B cell (primary cell): ENCODE measurements at places on chromosomes 5 and 9. TPM values are rescaled to one million over a fixed set of nuclear protein-coding genes. Genes with fewer than 3 reads are reported as not detected.

DNA sequence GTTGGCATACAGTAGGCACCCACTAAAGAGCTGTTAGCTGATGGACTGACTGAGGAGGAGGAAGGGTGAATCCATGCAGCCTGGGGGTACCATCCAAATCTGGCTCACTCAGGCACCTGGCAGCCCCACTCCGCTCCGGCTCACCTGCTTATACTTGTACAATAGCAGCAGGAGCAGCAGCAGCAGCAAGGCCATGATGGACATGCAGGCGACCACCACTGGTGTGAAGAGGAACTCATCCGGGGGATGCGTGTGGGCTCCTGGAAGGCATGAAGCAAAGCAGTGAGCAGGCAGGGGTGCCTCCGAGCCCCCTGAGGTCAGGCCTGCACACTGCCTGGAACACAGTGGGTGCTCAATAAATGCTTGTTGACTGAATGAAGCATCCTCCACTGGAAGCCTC is 18.3 kb downstream of the CSF1R start:
- H3K36me3 ChIP-seq, result no peaks in the 10 kb centered on the region
- H3K4me1 ChIP-seq, result peaks cover 22% of the 10 kb centered on the region

FSTL4 gene
- 0.31 and 0.40 TPM in 2 replicates for polyA plus RNA-seq

GRCh38 chr9:37730839-37731238 is 22.8 kb upstream of the TRMT10B start:
- no peaks in the 10 kb centered on the region for H3K36me3 ChIP-seq
- H3K4me1 ChIP-seq, result no peaks in the 10 kb centered on the region
- no peak for DNase-seq
- no peak overlapping the region for H3K27ac ChIP-seq
- no peaks in the 10 kb centered on the region for H3K27me3 ChIP-seq

DNA sequence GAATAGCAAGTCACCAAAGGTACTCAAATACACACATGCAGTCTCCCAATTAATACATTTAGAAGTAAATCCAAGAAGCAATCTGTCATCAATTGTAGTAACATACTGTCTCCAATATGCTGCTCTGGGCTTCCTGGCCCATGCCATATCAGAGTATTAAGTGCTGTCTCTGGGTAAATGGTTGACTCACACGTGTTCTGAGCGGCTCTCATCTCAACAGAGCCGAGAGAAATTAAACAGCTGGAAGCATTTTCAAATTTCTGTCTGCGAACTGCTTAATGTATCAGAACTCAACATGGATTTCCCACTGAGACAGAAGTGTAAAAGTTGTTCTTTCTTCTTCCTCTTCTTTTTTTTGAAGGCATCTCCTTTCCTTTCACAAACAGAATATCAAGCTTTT is 247.3 kb upstream of the TAS2R1 start:
- H3K27me3 ChIP-seq, result no peaks in the 10 kb centered on the region
- H3K36me3 ChIP-seq, result no peaks in the 10 kb centered on the region
- no peak overlapping the region for H3K27ac ChIP-seq
- H3K4me3 ChIP-seq, result no peak overlapping the region
- no peak for DNase-seq
- H3K4me1 ChIP-seq, result no peaks in the 10 kb centered on the region

DNA sequence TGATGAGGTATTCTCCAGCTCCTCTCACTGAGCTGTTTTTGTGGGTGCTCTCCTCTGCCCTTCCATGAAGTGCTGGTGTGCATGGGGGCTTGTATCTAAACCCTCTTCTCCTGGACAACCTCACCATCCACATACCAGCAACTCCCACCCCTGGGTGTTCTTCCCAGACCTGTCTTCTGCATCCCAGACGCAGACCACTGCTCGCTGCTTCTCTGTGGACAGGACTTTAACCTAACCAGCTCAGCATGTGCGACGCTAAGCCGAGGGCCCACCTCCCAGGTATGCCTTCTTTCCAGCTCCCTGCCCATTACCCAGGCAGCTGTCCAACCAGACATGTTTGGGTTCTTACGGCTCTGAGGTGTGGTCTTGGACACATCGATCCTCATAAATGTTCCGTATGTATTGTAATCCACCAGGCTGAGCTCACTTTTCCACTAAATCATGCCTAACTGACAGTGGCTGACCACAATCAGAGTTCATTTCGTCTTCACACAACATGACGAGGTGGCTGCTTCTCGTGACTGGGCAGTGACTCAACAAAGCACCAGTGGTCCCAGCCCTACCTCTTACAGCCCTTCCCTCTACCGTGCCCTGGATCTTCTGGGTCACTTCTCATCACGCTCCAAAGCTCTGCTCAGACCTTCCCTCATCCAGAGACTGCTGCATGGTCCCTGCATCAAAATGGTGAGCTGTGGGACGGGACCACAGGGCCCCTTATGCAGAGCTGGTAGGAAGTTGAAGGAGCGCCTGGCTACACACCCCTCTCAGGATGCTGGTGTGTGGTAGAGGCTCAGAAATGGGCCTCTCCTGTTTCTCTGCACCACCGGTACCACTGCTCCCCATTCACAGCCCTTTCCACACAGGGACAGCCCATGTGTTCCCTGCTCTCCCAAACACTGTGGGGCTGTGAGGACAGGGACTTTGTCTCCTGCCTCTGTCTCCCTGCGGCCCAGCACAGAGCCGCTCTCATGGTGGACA is 9.6 kb upstream of the PTGES2 start:
- no peaks in the 10 kb centered on the region for H3K4me1 ChIP-seq
- H3K27me3 ChIP-seq, result no peaks in the 10 kb centered on the region
- H3K36me3 ChIP-seq, result no peaks in the 10 kb centered on the region
- DNase-seq, result no peak
- H3K27ac ChIP-seq, result no peak overlapping the region

DNA sequence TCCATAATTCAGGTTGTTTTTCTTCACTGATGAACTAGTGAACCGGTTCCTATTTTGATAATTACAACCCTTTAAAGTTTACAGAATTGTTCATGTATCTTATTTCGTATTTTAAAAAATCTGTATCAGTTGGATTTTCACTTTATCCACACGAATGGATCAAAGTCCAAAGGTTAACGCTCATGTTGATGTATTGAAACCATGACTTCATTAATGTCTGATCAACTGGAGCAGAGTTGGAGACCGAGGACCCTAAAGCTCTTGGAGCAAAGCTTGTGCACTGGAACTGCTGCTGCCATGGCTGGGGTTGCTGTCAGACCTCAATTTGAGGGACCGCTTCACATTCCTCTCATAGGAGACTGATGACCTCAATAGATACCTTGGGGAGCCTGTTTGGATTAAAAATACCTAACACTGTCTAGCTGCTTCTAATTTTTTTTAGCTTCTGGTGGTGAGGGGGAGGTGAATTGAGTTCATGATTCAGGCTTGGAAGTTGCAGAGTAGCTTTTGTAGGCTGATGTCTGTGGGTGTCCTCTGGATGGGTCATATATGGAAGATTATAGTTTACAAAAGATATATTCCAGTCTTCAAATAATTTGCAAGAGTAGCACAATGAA is 45.1 kb downstream of the KIAA1958 start:
- H3K36me3 ChIP-seq, result no peaks in the 10 kb centered on the region
- DNase-seq, result no peak
- H3K27me3 ChIP-seq, result no peaks in the 10 kb centered on the region

GRCh38 chr5:160486573-160486972 is 64.9 kb downstream of the PTTG1 start:
- H3K4me1 ChIP-seq, result no peaks in the 10 kb centered on the region
- no peak overlapping the region for H3K4me3 ChIP-seq
- H3K27me3 ChIP-seq, result no peaks in the 10 kb centered on the region
- no peak for DNase-seq
- H3K36me3 ChIP-seq, result peaks cover 1% of the 10 kb centered on the region

- peaks cover 13% of the 10 kb centered on the region for H3K4me1 ChIP-seq
- no peaks in the 10 kb centered on the region for H3K27me3 ChIP-seq
- H3K4me3 ChIP-seq, result no peak overlapping the region
- H3K36me3 ChIP-seq, result no peaks in the 10 kb centered on the region
- DNase-seq, result no peak
Measured at GRCh38 chr5:55597014-55597981, 62.5 kb upstream of the PLPP1 start.
